ENCODE measurements at places on chromosomes 1 and 21.

DNA sequence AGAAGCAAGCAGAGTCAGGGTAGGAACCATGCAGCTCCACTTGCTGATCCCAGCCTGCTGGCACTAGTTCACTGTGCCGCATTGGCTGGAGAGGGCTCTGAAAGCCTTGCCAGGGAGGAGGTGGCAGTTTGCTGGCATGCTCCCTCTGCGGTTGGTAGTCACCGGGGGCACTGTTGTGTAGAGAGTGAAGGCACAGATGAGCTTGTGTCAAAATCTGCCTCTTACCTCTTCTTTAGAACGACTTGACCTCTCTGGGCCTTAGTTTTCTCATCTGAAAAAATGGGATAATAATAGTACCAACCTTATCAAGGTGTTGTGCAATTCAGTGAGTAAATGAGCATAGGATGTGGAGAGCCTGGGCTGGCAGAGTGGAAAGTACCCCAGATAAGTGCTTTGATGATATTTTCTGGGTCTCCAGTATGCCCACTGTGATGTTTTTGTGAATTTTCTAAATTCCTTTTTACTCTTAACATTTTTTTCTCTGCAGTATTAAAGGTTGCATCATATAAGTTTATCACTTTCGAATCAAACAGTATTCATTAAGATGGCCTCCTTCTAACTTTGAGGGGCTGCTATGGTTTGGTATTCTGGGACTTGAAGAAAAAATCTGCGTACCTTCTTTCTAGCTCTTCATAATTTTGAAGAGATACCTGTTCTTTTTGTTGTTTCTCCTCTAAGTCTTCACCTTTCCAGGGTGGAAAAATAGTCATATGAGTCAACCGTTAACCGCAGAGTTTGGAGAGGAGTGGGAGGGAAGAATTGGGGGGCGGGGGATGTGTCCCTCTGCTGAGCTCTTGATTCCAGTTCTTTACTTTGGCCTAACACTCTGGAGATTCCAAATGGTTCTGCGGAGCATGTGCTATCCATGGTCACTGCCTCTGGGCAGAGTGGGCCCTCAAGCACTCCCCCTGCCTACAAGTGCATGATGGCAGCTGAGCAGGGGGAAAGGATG is 26.8 kb downstream of the SZRD1 start:
- no peak for DNase-seq

DNA sequence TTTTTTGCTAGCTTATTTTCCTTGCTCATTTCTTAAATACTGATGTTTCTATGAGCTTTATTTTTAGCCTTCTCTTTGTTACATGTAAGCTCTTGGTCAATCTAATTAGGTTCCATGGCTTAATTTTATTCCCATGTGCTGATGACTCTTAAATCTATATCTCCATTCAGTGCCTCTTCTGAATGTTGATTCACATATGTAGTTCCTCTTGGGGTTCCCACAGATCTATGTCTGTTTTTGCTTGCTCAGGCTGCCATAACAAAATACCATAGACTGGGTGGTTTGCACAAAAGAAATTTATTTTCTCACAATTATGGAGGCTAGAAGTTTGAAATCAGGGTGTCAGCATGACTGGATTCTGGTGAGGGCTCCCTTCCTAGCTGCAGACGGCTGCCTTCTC is 58.3 kb upstream of the PLA2G4A start:
- DNase-seq, result no peak

DNA sequence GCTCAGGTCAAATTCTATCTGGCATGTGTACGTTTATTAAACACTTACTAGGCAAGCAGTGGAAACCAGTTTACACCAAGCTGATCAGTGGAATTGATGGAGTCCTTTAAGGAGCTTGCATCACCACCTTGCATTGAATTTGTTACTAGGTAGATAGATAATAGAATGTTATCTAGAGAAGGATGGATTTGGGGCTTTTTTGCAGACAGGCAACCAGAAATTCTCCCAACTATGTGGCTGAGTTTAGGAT is 44.9 kb downstream of the HHAT start:
- DNase-seq, result no peak

DNA sequence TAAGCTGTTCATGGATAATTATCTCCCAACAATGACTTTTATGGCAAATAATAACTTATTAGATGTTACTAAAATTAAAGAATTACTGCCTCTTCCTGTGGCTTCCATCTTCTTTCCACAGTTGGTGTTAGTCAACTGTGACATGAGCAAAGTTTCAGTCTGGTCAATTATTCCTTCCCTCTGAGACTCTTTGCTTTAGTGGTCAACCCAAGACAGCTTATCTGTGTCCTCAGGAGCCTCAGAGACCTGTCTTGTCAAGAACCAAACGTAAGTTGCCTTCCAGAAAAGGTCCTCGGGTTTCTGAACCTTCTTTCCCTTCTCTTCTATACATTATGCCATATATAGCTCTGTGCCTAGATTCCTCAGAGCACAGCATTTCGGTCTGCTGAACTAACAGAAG is 263.2 kb upstream of the ZP4 start:
- DNase-seq, result no peak

DNA sequence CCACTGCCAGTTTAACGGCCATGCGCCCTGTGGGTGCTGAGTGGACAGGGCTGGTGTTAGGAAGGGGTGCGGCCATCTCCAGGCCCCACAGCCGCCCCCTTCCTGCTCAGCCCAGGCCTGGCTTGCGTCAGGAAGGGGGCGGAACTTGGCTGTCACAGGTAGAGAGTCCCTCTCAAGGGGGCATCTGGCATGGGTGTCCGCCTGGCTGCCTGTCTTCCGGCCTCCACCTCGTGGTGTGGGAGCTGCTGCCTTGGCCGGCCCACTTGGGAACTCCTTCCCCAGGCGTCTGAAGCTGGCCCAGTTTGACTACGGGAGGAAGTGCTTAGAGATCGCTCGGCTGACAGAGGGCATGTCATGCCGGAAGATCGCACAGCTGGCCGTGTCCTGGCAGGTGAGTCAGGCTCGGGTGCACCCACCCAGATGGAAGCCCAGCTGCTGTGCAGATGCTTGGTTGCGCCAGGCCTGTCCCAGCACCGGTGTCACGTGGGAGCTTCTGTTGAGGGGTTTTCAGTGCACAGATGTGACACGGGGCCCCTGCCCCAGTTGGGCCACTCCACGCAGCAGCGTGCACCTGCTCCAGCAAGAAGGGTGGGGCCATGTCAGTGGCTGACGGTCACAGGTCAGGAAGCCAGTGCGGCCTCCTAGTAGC is 9.1 kb upstream of the ATAD3B start:
- DNase-seq, result no peak

DNA sequence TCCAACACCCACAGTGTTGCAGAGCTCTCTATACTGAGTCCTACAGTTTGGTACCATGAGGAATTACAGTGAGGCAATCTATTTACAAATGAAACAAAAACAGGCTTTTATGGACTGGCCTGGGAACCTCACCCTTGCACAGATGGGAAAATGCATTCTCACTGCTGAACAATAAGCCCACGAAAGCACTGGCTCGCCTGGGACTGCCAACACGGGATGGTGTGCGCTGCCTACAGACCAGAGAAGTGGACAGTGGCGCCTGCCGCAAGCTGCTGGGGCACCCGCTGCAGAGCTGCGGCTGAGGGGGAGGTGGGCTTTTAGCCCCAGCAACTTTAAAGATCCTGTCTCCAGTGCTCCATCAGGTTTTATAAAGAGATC is 28.5 kb upstream of the ABCG1 start:
- no peak for DNase-seq

- DNase-seq, result no peak
These were observed 95.9 kb downstream of the ZC3H11B start for GRCh38 chr1:219517031-219517430.

GRCh38 chr1:193533853-193534252 is 347.4 kb upstream of the B3GALT2 start:
- no peak for DNase-seq

DNA sequence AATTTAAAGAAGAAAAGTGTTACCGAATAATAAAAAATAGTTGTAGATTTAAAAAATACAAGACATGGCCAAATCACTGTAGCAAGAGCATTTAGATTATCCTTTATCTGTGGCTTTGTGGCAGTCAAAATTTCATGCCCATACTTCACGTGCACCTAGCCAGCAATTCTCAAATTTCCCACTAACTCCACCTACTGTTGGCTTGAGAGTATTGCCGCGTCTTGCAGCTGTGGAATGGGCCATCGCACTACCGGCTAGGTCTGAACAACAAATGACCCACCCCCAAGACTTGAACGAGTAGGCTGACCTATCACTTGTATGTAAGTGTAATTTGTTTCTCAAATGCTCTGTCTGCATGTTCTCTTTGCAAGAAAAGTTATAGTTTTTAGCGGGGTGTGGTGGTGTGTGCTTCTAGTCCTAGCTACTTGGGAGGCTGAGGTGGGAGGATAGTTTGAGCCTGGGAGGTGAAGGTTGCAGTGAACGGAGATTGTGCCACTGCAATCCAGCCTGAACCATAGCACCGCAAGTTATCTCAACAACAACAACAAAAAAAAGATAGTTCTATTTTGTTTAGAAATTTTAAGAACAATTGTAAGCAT is 4.1 kb downstream of the KRTAP13-4 start:
- no peak for DNase-seq

- no peak for DNase-seq
These were observed 346.7 kb downstream of the SMYD3 start for GRCh38 chr1:246160374-246160773.

GRCh38 chr1:66247415-66248208 is 286.3 kb upstream of the SGIP1 start:
- no peak for DNase-seq

DNA sequence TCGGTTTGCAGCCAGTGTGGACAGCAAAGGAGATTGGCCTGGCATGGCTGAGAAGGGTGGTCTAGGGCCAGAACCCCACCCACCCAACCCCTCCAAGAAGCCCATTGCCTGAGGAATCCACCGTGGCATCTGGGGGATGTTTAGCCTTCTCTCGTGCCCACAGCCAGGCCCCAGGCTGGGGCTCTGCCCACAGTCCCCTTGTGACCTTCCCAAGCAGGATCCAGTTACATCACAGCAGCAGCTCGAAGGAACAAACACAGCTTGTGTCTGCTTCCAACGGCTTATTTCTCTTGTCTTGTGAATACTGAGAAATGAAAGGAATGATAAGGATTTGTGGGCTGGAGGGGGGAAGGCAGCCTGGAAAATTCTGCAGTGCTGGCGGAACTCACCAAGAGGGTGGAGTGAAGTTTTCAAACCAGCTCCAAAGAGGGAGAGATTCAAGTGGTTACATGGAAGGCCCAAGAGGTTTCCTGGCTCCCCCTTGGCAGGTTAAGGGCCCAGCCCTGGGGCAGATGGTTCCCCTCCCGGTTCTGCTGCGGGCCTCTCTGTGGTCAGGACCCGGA is 61.6 kb downstream of the DHRS3 start:
- DNase-seq, result no peak

Measured in caudate nucleus (tissue), 63 donors.